ENCODE measurements at places on chromosomes 2 and 18. TPM values are rescaled to one million over a fixed set of nuclear protein-coding genes. Genes with fewer than 3 reads are reported as not detected.

EHD3 gene
- 12.5 TPM for total RNA-seq

MYO1B gene
- total RNA-seq, result 311 TPM

NTSR2 gene
- total RNA-seq, result not detected

FOXD4L1 gene
- total RNA-seq, result 1.0 TPM

ANKRD62 gene
- 6.3 TPM for total RNA-seq

DNA sequence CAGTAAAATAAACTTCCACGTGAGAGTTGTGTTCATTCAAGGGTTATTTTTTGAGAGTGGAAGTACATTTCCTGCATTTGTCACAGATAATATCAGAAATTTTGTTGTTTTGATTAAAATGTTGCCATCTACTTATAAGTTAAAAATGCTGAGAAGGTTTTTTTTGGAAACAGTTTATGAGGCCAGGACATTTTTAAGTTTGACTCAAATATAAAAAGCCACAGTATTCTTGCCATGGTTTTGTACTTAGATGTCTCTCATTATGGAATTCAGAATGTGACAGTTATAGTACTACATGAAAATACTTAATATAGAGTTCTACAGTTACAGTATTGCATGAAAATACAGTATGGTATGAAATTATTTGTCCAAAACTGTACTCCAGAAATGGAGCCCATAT lies 44.1 kb downstream of the PDK1 start:
- DNase-seq, result no peak
- no peaks in the 10 kb centered on the region for H3K4me1 ChIP-seq
- H3K36me3 ChIP-seq, result no peaks in the 10 kb centered on the region
- no peak overlapping the region for H3K27ac ChIP-seq

- no peak overlapping the region for H3K4me3 ChIP-seq
- H3K27me3 ChIP-seq, result no peaks in the 10 kb centered on the region
- DNase-seq, result no peak
Measured at GRCh38 chr2:225454412-225454811, 54.9 kb downstream of the NYAP2 start.

DNA sequence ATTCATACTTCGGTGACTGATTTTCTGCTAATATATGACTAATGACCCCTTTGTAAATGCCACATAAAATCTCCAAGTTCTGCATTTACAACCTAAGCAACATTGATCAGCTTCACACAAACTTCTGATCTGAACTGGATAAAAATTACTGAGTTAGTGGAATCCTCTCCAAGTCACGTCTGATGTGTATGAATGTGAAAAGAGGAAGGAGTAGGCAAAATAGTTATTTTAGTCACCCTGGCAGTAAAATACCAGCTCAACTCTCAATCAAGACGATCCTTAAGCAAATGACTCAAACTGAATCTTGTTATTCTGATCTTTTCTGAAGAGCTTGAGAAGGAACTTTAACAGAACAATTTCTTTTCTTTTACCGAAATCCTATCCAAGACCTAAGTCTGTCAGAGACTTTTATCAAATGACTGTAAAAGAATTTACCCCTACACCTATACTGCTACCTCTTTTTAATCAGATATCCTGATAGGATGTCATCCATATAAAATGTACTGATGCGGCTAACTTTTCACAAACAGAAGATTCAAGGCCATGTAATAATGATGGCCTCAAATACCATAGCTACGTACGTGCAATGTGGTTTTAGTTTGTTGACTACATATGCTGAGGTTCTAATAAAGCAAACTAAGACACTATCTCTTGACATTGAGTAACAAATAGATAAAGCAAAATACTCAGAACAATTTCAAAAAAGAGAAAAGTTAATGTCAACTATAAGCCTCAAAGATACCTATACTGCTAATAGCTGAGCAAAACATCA lies 23.7 kb downstream of the CUL3 start:
- H3K27me3 ChIP-seq, result no peaks in the 10 kb centered on the region
- H3K4me1 ChIP-seq, result peaks cover 25% of the 10 kb centered on the region
- no peaks in the 10 kb centered on the region for H3K36me3 ChIP-seq
- H3K4me3 ChIP-seq, result no peak overlapping the region

DNA sequence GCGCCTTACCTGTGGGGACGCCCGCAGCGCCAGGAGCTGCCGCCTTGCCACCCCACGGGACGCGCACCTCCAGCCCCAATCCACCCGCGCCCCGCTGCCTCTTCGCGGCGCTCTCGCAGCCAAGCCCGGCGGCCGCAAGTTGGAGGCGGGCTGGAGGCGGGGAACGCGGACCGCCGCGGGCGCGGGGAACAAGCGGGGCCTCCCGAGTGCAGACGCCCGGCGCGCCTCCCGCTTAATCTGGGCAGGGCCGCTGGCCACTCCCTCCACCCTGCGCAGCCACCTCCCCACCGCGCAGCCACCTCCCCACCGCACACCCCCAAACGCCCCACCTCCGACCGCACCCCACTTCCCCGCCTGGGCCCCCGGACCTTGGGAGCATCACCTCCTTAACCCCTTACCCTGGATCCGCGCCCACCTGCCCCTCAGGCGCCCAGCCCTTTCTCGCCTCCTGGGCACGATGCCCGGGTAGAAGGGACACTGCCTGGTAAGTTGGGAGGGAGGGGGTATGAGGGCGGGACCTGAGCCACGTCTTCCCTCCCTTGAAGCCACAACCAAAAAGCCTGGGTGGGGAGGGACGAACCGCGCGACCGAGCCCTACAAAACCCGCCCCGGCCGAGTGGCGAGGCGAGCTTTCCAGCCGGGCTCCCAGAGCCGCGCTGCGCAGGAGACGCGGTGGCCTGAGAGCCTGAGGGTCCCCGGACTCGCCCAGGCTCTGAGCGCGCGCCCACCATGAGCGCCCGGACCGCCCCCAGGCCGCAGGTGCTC lies at the start of the genes COL4A3 and COL4A4:
Gene COL4A3 (plus strand): TSS at position 627 of the 765 bp plus-strand sequence. CDS start 103 bp downstream, at position 730.
Gene COL4A4 (minus strand): TSS at position 208 of the 765 bp plus-strand sequence. CDS start 16,722 bp downstream, outside the sequence.
- H3K27ac ChIP-seq, result peak within 1 kb of the TSS; percentile 82
- peaks cover 6% of the 10 kb centered on the region for H3K27me3 ChIP-seq
- peaks cover 10% of the 10 kb centered on the region for H3K4me1 ChIP-seq
- H3K36me3 ChIP-seq, result no peaks in the 10 kb centered on the region
- H3K4me3 ChIP-seq, result peak within 1 kb of the TSS; percentile 72
- peak; percentile 77 for DNase-seq

- H3K4me1 ChIP-seq, result no peaks in the 10 kb centered on the region
Measured at GRCh38 chr18:36012891-36013290, 40.4 kb downstream of the RMP24 start.
